G401 (cell line): ENCODE measurements at places on chromosomes 5 and 9.

- peak; percentile 66 for DNase-seq
Measured at GRCh38 chr5:159051421-159052282, 48.1 kb downstream of the EBF1 start.

DNA sequence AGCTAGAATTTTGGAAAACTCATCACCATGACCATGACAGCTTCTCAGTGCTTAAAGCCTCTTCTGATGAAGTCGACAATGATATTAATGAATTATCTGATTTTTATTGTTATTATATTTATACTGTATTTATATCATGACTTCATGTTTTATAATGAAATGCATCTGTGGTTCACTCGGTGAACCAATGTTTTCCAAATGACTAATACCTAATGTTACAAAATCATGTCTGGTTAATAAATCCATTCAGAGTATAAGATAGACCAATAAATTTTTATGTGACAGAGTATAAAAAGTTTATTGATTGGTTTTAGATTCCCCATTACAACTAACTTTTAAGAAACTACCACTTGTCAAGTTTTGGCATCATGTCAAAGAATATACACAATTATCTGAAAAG, 416.5 kb downstream of the MLLT3 start:
- DNase-seq: no peak

- DNase-seq: no peak
Measured at GRCh38 chr9:27627188-27627564, 53.9 kb upstream of the C9orf72 start.

DNA sequence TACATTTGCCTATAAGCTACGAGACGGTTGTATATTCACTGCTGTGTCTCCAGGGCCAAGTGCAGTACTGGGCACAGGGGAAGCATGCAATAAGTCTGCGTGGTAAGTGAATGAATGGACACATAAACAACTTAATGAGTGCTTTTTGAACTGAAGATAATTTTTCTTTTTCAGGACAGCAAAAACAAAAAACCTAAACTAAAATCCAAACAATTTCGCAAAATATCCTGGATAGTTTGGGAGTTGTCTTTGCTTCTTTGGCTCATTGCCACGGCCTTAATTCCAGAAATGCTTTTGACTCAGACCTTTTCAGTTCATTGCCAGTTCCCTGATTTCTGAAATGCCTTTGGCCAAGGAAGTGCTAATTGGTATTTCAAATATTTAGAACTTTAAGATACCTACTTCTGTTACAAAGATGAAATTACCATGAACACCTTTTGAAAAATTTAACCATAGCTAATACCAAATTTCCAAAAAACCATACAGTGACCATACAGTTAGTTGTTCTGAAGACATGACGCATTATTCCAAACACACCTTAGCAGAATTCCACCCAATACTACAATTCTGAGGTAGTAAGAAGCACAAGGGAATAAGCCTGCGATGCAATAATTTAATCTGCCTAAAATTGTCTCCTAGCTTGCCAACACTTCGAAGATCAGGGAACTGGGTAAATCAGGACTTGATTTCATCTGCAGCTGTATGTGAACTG, 42.8 kb downstream of the TEK start:
- DNase-seq: no peak

GRCh38 chr5:7827610-7828009, 23.3 kb downstream of the CFAP90 start:
- peak; percentile 13 for DNase-seq

DNA sequence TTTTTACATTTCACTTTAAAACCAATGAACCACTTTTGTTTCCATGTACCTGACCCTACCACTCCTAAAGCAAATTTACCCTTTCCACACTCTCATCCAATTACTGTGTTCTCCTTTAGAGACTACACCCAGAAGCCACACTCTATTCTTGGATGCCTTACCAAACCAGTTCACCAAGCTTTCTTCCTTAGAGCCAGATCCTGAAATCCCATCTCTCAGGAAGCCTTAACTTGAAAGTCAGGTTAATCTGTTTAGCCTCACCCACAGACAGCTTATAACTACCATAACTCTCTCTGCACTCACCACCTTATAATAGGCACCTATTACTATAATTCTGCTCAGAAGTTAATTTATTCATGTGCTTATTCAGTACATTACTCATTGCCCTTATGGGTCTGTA, 4.3 kb downstream of the CSNK1A1 start:
- DNase-seq: no peak

- DNase-seq: no peak
Measured at GRCh38 chr9:31272456-31273295, 1111.8 kb upstream of the ACO1 start.

DNA sequence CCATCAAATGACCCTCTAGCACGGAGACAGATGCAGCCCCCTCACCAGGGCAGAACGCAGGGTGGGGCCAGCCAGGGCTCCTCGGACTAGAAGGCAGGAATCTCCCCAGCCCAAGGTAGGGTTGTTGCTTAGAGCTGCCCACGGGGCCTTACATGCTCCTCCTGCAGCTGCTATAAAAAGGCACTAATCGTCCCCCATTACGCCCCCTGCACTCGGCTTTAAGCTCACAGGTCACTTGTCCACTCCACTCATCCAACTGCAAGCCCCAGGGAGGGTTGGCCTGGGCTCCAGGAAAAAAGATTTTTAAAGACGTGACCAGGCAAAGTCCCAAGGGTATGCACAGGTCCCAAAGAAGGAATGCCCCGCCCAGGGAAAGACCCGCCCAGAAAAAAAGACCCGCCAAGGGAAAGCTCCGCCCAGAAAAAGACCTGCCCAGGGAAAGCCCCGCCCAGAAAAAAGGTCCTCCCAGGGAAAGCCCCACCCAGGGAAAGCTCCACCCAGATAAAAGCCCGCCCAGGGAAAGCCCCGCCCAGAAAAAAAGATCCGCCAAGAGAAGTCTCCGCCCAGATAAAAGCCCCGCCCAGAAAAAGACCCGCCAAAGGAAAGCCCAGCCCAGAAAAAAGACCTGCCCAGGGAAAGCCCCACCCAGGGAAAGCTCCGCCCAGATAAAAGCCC, 11.1 kb downstream of the GRIN1 start:
- no peak for DNase-seq

DNA sequence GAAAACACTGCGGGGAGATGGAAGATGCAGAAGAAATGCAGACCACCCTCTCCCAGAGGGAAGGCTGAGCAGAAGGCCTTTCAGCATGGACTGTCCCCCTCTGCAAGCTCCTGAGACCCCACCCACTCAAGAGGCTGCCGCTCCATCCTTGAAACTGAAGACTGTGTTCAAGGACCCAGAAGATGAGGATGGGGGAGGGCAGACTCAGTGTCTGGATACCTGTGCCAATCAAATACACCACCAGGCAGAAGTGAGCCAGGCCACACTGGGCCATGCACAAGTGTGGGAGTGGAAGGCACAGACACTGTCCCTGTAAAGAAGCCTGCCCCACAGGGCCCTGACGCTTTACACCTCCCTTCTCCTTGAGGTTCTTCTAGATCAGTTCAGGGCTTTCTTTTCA, 40.0 kb upstream of the IPPK start:
- DNase-seq: no peak

DNA sequence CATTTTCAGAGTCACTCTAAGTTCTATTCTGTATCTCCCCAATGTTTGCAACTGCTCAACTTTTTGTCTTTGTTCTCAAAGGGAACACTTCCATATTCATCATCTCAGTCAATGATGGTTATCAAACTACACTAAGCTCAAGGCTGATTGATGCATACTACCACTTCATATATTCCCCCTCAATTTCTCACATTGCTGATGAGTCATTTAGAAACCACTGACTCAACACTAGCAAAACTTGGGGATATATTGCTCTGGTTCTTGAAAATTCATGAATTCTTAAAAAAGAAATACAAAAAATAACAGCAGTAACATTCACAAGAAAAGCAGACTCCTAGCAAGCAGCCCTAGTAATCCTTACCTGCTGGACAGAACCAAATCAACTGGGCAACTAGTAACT, 52.2 kb downstream of the ABHD17B start:
- no peak for DNase-seq
